Mesangial cell (primary cell): ENCODE measurements at places on chromosomes 11 and 22. TPM values are rescaled to one million over a fixed set of nuclear protein-coding genes. Genes with fewer than 3 reads are reported as not detected.

The ATP5MG gene
- 37.1 and 55.1 TPM in 2 replicates for total RNA-seq

The RFPL1 gene
- not detected in 2 replicates for total RNA-seq

The TPBGL gene
- 0.33 and 0.63 TPM in 2 replicates for total RNA-seq

The FOLH1 gene
- not detected in 2 replicates for total RNA-seq

The SERPIND1 gene
- total RNA-seq, result not detected in 2 replicates

The PRR33 gene
- total RNA-seq, result not detected in 2 replicates

The ROBO3 gene
- total RNA-seq, result 22.3 and 22.6 TPM in 2 replicates

The MGAT3 gene
- 0.16 and 2.2 TPM in 2 replicates for total RNA-seq

The LMNTD2 gene
- 0.65 and 7.2 TPM in 2 replicates for total RNA-seq

The OR2D2 gene
- not detected in 2 replicates for total RNA-seq

The CDCA5 gene
- total RNA-seq, result 2.8 and 31.4 TPM in 2 replicates

The OR56A1 gene
- not detected in 2 replicates for total RNA-seq

The FAM227A gene
- 0.65 and 3.9 TPM in 2 replicates for total RNA-seq

The OR2AG1 gene
- total RNA-seq, result not detected in 2 replicates

The GDPD4 gene
- total RNA-seq, result not detected in 2 replicates

The OVOL1 gene
- total RNA-seq, result 0.51 TPM in 1 of 2 replicates, not detected in the other

The NXPE1 gene
- not detected in 2 replicates for total RNA-seq

The C11orf97 gene
- total RNA-seq, result not detected in 2 replicates

The LARGE2 gene
- under 0.01 and 0.25 TPM in 2 replicates for total RNA-seq

The PKP3 gene
- 3.3 and 8.2 TPM in 2 replicates for total RNA-seq

The APOL4 gene
- not detected in 2 replicates for total RNA-seq

The TMEM191B gene
- 1.0 and 1.8 TPM in 2 replicates for total RNA-seq

The ASCL2 gene
- not detected in 2 replicates for total RNA-seq

The NFRKB gene
- 19.4 and 21.3 TPM in 2 replicates for total RNA-seq

The ZNF70 gene
- total RNA-seq, result 2.8 and 4.1 TPM in 2 replicates

The C11orf87 gene
- total RNA-seq, result not detected in 2 replicates

The MSANTD4 gene
- 8.3 and 10.6 TPM in 2 replicates for total RNA-seq

The SERPING1 gene
- total RNA-seq, result 5.1 and 28.6 TPM in 2 replicates

The MYH9 gene
- 1,143 and 1,170 TPM in 2 replicates for total RNA-seq

The RFPL2 gene
- total RNA-seq, result not detected in 2 replicates

The HBG2 gene
- total RNA-seq, result not detected in 2 replicates

The BIK gene
- 4.1 and 9.5 TPM in 2 replicates for total RNA-seq

The ABCC8 gene
- total RNA-seq, result not detected in 2 replicates

The LYVE1 gene
- not detected in 2 replicates for total RNA-seq

The ACRV1 gene
- not detected in 2 replicates for total RNA-seq

The TRIM34 gene
- total RNA-seq, result 1.8 and 2.0 TPM in 2 replicates

The XKR3 gene
- not detected in 2 replicates for total RNA-seq

The OR51B4 gene
- total RNA-seq, result not detected in 2 replicates

The THRSP gene
- total RNA-seq, result not detected in 2 replicates

The MS4A8 gene
- total RNA-seq, result not detected in 2 replicates

The SLC22A6 gene
- total RNA-seq, result not detected in 2 replicates

The ALG9 gene
- 23.7 and 26.6 TPM in 2 replicates for total RNA-seq

The MB gene
- total RNA-seq, result not detected in 2 replicates
